ENCODE measurements at places on chromosomes 1 and 21.

GRCh38 chr1:203117611-203118575 lies 9.6 kb upstream of the ADORA1 start:
- peak; percentile 70 for DNase-seq

GRCh38 chr1:202235856-202236837 lies 42.5 kb downstream of the LGR6 start:
- DNase-seq: peak; percentile 90

DNA sequence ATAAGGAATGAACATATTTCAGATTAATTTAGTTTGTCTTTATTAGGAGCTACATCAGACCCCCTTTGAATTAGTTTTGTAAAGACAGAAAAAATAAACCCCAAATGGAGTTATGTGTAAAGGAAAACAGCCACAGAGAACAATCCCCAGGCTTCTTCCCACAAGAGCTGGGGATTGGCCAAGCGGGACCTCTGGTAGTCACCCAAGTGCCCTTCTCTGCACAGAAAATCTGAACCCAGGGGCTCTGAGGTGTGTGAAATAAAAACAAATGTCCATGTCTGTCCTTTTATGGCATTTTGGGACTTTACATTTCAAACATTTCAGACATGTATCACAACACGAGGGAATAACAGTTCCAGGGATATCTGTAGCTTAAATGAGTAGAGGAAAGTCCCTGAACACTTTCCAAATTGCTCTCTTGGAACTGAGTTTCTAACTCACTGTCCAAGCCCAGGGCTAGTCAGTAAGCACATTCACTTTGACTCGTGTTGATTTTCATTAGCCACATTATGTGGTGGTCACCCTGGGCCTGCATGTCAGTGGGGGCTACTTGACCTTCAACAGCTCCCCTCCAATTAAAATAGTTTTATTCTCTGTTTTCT lies 22.5 kb downstream of the DPT start:
- no peak for DNase-seq

DNA sequence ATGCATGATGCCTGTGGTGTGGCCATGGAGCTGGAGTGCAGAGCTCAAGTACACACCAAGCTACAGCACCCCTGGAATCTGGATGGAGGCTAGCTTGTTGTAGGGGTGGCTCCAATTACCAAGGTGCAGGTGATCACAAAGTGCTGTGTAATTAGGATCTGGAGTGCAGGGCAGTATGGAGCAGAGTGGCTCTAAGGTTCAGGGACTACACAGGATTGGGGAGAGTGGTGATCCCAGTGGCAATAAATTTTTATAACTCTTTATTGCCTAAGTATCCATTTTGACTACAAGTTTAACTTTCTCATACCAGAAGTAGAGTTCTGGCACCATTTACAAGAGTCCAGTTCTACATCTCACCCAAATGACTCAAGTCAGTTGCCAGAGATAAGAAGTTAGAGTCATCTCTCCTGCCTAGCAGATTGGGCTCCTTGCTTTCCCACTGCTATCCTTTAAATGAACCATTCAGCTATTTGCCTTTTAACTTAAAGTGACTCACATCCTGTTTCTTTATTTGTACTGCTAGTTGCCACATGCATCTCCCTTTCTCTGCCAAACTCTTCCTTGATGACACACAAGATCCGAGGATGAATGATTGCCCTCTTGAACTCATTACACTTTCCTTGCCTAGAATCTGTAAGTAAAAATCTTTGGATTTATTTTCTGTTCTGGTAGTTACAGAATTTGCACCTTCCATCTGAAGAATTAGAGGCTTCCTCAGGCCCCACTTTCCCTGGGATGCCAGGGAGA lies 427.2 kb downstream of the KCNT2 start:
- peak; percentile 83 for DNase-seq

Data from PC-3 (cell line).